ENCODE measurements at places on chromosomes 3 and 15.

- no peak for DNase-seq
Observed at GRCh38 chr3:81496407-81497104, 264.9 kb downstream of the GBE1 start.

DNA sequence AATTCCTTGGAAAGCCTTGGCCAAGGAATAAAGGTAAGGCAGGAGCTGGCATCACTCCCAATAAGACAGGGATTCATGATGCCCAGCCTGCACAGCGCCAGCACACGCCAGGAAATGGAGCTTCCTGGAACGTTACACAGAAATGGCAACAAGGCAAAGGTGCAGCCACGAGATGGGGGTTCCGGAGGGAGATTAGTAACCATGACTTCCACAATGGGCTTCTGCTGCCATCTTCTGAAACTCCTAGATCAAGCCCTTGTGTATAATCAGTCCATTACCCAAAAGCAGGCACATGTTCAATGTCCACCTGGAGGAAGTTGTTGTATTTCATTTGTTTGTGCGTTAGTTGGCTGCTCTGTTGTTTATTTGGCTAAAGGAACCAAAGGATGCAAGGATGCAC is 131.2 kb upstream of the TRIM42 start:
- DNase-seq, result no peak

DNA sequence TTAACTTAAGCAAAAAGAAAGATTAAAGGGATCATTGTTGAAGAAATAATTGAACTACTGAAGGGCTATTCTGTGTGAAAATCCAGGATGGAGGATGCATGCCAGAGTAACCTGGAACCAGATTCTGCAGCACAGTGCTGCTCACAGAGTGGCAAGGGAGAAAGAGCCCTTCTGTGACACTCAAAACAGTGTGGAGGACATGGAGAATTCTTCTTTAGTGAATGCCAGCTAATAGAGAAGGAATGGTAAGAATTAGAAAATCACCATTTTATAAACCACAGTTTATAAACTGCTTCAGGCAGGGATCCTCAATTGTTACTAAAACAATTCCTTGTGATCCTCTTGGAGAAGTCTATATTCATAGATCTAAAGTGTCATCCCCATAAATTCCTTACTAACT is 70.4 kb upstream of the ARHGEF26 start:
- no peak for DNase-seq

GRCh38 chr15:73838831-73839426 is 34.4 kb upstream of the TBC1D21 start:
- DNase-seq, result no peak

GRCh38 chr3:11563865-11564185 is 79.9 kb downstream of the VGLL4 start:
- DNase-seq, result no peak

GRCh38 chr3:78791753-78792152 is 976.0 kb downstream of the ROBO1 start:
- no peak for DNase-seq

GRCh38 chr3:106206613-106207012 is 337.8 kb upstream of the CBLB start:
- DNase-seq, result no peak

Data from choroid plexus epithelial cell (primary cell).